ENCODE measurements at places on chromosomes 16 and 17. TPM values are rescaled to one million over a fixed set of nuclear protein-coding genes. Genes with fewer than 3 reads are reported as not detected.

OTOP2 gene
- total RNA-seq: not detected

SIAH1 gene
- total RNA-seq: 33.5 TPM

C17orf67 gene
- total RNA-seq: 0.71 TPM

TBC1D26 gene
- total RNA-seq: under 0.01 TPM

MYL4 gene
- not detected for total RNA-seq

ASPHD1 gene
- total RNA-seq: 7.3 TPM

Measured in smooth muscle cell of bladder (primary cell).